Left lung (tissue), 14 donors: ENCODE measurements at places on chromosomes 16 and 17. TPM values are rescaled to one million over a fixed set of nuclear protein-coding genes. Genes with fewer than 3 reads are reported as not detected.

Gene ENKD1
- total RNA-seq: 16.0 TPM

Gene MYO1C
- total RNA-seq: 242 TPM

Gene WNK4
- total RNA-seq: 0.21 TPM

Gene PAQR4
- total RNA-seq: 20.1 TPM

Gene SLC2A4
- 0.85 TPM for total RNA-seq

Gene SLC35G3
- total RNA-seq: not detected
